ENCODE measurements at places on chromosomes 7 and 10.

GRCh38 chr7:114956702-114957101 lies 34.8 kb downstream of the MDFIC start:
- no peak for DNase-seq

GRCh38 chr10:81021428-81022129 lies 483.9 kb downstream of the SH2D4B start:
- DNase-seq = no peak

GRCh38 chr7:43781726-43782607 lies 23.5 kb downstream of the BLVRA start:
- DNase-seq = no peak

- DNase-seq = no peak
Observed at GRCh38 chr7:134505856-134506255, 21.5 kb upstream of the AKR1B10 start.

- DNase-seq = no peak
Observed at GRCh38 chr7:77727936-77728701, 31.9 kb downstream of the RSBN1L start.

GRCh38 chr10:88386204-88386788 lies 196.8 kb downstream of the RNLS start:
- DNase-seq = no peak

DNA sequence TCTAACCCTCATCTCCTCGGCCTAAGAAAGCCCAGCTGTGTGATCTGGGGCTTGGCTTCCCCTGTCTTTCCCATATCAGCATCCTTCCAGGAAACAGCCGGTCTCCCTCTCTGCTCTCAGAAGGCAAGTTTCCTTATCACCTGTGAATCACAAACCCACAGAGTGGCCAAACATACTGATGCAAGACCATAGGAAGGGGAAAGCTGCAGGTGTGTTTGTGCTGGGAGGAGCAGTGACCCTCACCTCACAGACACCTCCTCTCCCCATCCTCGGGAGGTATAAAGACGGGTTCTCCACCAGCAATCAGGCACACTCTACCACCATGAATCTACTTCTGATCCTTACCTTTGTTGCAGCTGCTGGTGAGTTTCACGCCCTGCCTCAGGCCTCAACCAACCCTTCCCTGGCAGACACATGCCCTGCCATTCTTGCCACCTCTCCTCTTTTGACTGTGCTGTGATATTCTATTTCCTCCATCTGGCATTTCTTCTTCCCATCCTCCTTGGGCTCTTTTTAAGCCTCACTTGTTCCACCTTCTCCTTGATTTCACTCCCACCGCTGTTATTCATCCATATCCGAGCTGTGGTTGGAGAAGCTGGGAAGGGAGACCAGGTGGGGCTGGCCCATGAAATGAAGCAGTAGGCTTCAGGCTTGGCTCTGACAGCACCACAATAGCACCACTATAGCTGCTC lies at the start of gene PRSS2:
Gene PRSS2 (plus strand): TSS at position 310 of the 692 bp plus-strand sequence. CDS start 13 bp downstream, at position 323.
- no peak for DNase-seq

- no peak for DNase-seq
Observed at GRCh38 chr7:95658676-95659075, 62.4 kb upstream of the PDK4 start.

Measured in GM18507 (cell line).